T-helper 22 cell (primary cell): ENCODE measurements at places on chromosomes 13 and 19.

GRCh38 chr13:90352763-90353162 is 994.7 kb upstream of the MIR17HG start:
- no peak for DNase-seq

- DNase-seq, result no peak
Observed at GRCh38 chr19:33629826-33630375, 8.1 kb downstream of the CHST8 start.

GRCh38 chr19:50516964-50517703 is 3.4 kb upstream of the ASPDH start:
- DNase-seq, result no peak

GRCh38 chr19:40256512-40256911 is 28.6 kb downstream of the AKT2 start:
- no peak for DNase-seq

DNA sequence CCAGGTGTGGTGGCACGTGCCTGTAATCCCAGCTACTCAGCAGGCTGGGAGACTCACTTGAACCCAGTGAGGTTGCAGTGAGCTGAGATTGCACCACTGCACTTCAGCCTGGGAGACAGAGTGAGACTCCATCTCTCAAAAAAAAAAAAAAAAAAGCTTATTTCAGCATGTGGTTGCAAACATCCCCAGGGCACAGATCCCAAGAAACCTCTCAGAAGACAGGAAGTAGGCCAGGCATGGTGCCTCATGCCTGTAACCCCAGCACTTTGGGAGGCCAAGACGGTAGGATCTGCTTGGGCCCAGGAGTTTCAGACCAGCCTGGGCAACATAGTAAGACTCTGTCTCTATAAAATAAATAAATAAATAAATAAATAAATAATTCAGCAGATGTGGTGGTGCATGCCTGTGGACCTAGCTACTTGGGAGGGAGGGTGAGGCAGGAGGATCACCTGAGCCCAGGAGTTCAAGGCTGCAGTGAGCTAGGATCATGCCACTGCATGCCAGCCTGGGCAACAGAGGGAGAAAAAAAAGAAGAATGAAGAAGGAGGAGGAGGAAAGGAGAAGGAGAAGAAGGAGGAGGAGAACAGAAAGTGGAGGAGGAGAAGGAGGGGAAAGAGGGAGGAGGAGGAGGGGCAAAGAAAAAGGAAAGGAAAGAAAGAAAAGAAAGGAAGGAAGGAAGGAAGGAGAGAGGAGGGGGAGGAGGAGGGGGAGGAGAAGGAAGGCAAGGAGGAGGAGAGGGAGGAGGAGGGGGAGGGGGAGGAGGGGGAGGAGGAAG is 4.3 kb upstream of the LRRC8E start:
- no peak for DNase-seq

- no peak for DNase-seq
Observed at GRCh38 chr13:104526561-104526960, 1460.3 kb upstream of the SLC10A2 start.

- DNase-seq, result no peak
Observed at GRCh38 chr13:40438999-40439797, 227.2 kb downstream of the FOXO1 start.

DNA sequence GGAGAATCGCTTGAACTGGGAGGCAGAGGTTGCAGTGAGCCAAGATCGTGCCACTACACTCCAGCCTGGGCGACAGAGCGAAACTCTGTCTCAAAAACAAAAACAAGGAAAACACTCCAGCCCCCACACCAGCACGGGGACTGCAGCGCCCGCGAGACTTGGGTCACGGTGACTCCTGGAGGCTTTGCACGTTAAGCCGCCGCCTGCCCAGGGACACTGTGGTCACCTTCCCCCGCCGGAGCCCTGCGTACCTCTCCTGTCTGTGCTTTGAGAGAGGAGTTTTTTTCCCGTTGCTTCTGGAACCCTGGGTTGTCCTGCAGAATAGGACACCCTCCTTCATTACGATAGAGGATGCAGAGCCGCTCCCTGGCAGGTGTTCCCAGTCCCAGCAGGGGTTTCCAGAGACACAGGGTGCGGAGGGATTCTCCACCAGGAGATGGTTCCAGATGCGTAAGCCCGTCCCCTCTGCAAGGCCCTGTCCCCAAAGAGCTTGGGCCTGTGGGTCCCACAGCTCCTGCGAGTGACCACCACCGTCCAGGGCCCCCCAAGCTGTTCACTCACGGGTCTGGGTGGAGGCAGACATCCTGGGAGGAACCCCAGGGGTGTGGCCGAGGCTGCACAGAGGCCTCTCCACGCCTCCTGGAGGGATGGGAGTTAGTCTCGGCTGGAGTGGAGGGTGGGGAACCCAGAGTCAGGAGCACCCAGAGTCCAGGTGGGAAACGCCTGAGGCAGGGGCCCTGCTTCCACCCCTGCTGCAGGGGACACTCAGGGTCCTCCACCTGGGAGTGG is 42.8 kb upstream of the NDUFS7 start:
- DNase-seq, result no peak

- no peak for DNase-seq
Observed at GRCh38 chr19:1616875-1617274, 11.6 kb upstream of the UQCR11 start.

GRCh38 chr13:33799950-33800592 is 17.9 kb upstream of the RFC3 start:
- no peak for DNase-seq

GRCh38 chr19:5894704-5895349 is 8.8 kb downstream of the NDUFA11 start:
- no peak for DNase-seq

DNA sequence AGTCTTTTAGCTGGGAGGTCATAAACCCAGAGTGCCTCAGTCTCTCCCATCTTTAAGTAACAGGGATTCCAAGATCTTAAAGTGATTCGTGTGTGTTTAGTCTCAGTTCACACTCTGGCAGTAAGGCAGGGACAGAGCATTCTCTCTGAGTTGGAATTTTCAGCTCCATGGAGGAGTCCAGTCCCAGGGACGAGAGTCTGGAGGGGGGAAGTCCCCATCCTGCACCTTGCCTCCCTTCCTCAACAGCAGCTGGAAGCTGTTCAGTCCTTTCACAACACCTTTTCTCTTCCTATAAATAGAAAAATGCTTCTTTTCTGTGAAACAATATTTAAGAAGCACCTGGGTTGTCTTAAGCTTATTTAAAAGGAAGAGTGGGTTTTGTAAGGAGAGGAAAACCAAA is 82.0 kb downstream of the KLF5 start:
- no peak for DNase-seq

DNA sequence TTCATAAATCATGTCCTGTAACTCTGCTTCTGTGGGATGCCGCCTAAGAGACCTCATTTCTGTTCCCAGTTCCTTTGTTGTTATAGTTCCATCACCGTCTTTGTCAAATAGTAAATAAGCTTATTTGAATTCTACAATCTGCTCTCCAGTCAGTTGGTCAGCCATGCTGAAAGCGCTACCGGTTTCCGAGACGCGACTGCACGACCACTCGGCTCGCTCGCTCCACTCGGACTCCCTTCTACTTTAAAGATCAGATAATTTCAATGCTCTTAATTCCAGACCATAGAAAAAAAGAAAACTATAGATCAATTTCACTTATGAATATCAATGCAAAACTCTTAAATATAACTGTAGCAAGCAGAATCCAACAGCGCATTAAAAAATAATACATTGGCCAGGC is 64.2 kb upstream of the STK24 start:
- no peak for DNase-seq

GRCh38 chr13:40682449-40683240 is 16.2 kb upstream of the FOXO1 start:
- DNase-seq, result no peak

DNA sequence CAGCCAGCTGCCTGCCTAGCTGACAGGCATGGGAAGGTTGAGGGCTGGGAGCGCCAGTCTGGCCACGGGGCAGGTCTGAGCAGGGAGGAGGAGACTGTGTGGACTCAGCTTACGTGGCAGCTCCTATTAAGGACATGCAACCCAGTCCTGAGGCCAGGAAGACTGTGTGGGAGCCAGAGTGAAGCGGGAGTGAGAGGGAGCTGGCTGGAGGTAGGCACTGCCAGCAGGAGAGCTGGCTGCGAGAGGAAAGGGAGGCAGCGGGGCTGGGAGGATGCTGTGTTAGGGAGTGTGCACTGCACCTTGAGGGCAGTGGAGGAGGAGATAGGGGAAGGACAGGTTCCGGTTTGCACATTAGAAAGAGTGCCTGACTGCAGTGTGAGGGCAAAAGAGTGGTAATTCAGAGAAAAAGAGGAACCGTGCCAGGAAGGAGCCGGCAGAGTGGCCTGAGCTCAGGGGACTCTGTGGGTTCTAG is 99.2 kb downstream of the SLC7A1 start:
- no peak for DNase-seq

GRCh38 chr13:71320452-71320851 is 546.6 kb downstream of the DACH1 start:
- DNase-seq, result no peak

- DNase-seq, result no peak
Observed at GRCh38 chr13:25771202-25771601, 280.6 kb downstream of the SHISA2 start.

GRCh38 chr13:110444226-110444653 is 117.3 kb downstream of the RAB20 start:
- DNase-seq, result no peak

DNA sequence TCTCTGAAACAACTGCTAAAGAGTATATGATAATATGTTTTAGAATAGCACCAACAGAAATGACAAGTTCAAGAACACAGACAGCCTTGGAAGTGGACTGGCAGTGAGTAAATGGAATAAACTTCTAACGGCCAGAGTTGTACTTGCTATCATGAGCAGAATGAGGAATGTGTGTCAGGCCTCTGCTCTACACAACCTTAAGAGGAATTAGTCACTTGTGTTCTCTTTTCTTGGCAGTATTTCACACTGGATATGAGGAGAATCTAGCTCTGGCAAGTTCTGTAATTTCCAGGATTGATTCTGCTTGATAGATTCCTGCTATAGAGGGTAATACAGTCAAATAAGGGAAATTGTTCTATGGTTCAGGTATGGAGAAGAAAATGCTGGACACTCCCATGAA is 757.3 kb downstream of the EFNB2 start:
- no peak for DNase-seq

DNA sequence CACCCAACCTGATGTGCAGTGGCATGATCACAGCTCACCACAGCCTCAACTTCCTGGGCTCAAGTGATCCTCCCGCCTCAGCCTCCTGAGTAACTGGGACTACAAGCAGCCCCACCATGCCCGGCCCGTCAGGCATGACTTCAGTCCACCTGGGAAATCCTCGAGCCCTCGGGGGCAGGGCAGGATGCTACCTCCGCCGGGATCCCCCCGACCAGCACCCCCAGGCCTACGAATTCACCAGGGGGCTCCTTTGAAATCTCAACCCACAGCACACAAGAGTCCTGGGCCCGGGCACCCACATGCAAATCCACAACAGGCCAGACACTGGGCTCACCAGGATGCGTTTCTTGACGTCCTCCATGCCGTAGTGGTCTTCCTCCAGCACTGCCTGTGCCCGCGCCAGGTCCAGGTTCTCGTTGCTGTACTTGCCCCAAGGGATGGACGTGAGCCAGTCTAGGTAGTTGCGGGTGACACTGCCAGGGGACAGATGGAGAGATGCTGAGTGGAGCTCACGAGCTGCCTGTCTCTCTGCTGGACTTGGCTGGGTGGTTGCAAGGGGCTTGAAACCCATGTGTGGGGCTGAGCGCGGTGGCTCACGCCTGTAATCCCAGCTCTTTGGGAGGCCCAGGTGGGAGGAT is 10.5 kb downstream of the RPL36 start:
- DNase-seq, result no peak

GRCh38 chr13:76904507-76904906 is 18.3 kb upstream of the KCTD12 start:
- no peak for DNase-seq

DNA sequence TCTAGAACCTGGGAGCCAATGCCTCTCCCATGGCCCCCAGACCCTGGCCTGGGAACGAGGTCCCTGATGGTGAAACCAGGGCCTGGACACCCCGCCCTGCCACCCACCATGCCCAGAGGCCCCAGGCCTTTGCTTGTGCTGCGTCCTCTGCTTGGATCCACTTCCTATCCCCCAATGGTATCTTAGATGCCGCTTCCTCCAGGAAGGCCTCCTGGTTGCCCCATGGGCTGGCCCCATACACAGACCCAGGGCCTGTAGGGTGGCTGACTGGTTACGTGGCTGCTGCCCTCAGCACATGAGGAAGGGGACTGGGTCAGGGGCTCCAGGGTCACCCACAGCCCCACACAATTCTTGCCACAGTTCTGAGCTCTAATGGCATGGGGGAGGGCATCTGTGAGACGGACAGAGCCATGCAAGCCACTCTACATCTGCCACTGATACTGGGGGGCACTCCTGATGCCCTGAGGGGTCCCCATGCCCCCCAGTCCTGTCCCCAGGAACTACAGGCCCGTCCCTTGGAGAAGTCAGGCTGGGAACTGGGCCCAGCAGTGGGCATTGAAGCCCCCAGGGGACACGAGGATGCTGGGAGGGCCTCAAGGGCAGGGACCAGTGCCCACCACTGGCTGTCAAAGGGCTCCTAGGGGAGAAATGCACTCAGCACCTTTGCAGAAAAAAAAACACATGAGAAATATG is 5.0 kb downstream of the RPL36 start:
- no peak for DNase-seq

- DNase-seq, result no peak
Observed at GRCh38 chr19:33298146-33298911, 4.0 kb downstream of the CEBPA start.

DNA sequence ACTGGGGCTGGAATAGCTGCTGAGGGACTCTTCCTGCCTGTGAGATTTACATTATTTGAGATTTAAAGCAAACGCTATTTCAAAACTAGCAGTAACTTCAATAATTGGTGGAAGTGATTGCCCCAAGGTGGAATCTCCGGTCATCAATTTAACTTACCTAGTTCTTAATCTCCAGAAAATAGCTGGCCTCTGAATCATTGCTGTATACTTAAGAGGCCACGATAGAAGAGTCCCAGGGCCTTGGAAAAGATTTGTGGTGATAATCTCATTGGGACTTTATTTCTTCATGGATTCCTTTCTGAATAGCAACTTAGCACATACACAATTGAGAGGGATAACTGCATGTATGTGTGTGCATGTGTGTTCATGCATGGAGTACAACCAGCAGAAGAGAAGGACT is 120.2 kb downstream of the DNAJC15 start:
- no peak for DNase-seq

- no peak for DNase-seq
Observed at GRCh38 chr19:3457528-3458228, 22.6 kb downstream of the SMIM24 start.
